ENCODE measurements at places on chromosomes 2 and 18.

DNA sequence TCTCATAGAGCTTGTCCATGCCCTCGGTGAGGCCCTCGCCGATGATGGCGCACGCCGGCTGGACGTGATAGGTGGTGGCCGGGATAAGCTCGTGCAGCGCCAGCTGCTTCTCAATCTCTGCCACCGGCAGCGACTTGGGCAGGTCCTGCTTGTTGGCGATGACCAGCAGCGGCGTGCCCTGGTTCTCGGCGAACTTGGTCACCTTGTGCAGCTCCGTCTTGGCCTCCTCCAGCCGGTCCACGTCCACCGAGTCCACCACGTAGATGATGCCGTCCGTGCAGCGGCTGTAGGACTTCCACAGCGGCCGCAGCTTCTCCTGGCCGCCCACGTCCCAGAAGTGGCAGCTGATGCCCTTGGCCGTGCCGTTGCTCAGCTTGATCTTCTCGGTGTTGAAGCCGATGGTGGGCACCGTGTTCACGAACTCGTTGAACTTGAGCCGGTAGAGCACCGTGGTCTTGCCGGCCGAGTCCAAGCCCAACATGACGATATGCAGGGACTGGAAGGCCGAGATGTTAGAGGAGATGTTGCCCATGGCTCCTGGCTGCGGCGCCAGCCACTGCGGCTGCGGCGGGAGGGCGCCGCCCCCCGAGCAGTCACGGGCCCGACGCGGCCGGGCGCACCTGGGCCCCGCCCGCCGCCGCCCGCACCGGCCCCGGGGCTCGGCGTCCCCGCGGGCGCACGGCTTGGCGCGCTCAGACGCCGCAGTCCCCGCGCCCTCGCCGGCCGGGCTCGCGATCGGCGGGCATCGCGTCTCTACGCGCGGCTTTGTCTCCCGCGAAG lies 636 bp downstream of the ARL4C start:
- DNase-seq, result peak; percentile 62

DNA sequence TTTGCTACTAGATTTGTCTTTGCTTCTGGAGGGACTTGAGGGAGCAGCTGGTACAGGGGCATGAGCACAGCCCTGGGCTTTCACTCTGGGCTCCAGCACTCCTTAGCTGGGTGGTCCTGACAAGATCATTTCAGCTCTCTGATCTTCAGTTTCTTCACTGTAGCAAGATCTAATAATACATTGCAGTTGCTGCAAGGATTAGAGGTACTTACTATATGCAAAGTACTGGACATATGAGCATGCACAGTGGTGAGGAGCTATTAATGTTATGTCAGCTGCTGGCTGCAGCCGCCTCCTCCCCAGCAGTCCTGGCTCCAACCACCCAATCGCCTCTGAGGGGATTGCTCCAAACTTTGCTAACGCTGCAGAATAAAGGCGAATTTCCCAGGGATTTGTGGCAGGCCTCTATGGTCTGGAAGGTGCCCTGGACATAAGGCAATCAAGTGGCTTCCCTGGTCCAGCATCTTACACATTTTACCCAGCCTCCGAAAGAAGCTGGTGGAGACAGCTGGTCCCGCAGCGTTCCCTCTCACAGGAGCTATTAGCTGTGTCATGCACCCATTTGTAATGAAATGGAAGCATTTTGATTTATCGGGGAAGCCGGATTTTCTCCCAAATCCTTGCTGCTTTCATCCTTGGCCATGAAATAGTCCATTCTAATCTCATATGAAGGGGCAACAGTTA lies 96.7 kb downstream of the RHOB start:
- no peak for DNase-seq

DNA sequence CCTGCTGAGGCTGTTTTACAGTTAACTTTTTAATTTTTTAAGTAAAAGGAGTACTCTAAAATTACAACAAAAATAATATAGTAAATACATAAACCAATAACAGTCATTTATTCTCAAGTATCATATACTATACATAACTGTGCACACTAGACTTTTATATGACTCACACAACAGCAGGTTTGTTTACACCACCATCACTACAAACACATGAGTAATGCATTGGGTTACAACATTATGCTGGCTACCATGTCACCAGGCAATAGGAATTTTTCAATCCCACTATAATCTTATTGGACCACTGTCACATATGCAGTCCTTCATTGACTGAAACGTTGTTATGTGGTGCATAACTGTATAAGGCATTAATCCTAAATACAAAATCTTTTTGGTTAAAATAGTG lies 42.5 kb downstream of the RASGRP3 start:
- no peak for DNase-seq

- no peak for DNase-seq
Observed at GRCh38 chr2:76149846-76150245, 439.1 kb upstream of the GCFC2 start.

DNA sequence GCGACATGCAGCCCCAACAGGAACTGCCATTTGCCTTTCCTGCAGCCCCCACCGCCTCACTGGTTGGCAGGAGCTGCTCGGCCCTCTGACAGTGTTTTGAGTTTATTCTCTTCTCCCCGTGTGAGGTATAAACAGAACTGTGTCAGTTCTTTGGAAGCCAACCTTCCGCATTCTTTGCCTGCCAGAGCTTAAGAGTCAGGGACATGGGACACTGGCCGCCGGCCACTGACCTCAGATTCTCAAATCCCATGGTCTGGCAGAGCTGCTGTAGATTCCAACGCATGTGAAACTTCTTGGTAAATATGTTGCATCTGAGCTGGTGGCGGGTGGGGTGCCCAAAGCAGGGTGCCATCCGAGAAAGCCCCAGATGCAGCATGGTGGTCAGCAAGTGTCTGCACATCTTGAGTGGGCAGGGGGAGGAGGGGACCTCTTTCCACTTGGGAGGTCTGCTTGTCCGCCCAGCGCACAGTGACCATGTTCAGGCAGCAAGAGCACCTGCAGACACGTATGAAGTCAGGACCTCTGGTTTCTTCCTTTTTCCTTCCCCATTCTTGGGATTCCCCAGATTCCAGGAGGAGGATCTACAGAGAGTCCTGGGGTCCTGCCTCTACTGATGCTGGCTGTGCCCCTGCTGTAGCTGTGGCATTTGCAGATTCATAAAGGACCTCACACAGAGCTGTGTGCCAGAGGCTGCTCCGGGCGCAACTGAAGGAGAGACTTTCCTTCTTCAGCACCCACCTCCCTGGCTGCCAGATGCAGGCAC lies 23.8 kb downstream of the ASB18 start:
- DNase-seq, result no peak

DNA sequence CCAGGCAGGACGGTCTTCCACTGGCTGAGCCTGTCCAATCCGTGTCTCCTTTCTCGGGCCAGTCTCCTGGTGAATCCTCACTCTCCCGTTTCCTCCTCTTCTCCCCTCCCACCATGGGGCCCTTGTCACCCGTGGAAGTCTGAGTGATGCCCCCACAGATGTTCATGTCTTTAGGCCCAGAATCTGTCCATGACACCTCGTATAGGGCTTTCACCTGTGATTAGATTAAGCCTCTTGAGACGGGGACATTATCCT lies 193.5 kb downstream of the ZFP36L2 start:
- no peak for DNase-seq

- DNase-seq, result no peak
Observed at GRCh38 chr2:95314964-95315611, 17.9 kb downstream of the KCNIP3 start.

- DNase-seq, result no peak
Observed at GRCh38 chr2:43937269-43937820, 58.4 kb downstream of the LRPPRC start.

- DNase-seq, result no peak
Observed at GRCh38 chr2:240790370-240791220, 29.4 kb downstream of the KIF1A start.

- no peak for DNase-seq
Observed at GRCh38 chr2:232980683-232981082, 32.4 kb downstream of the NGEF start.

- DNase-seq, result no peak
Observed at GRCh38 chr2:237159006-237159911, 73.6 kb downstream of the COPS8 start.

GRCh38 chr18:49843778-49844625 lies 30.7 kb upstream of the ACAA2 start:
- no peak for DNase-seq

DNA sequence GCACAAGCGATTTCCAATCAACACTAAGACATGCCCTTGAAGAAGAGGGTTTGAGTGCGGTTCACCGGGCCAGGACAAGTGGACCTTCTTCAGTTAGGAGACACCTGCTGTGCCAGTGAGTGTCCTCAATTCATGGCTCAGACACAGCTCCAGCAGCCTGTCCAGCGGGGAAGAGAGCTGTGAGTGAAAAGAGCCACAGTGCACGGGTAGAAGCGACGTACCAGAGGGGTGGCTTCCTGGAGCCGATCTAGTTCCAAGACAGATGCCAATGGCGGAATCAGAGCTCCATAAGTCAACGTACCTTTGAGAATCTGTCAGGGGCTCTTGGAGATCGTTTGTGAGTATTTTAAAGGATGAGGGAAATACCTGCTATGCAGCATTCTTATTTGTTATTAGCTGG lies 119.9 kb upstream of the SALL3 start:
- DNase-seq, result no peak

DNA sequence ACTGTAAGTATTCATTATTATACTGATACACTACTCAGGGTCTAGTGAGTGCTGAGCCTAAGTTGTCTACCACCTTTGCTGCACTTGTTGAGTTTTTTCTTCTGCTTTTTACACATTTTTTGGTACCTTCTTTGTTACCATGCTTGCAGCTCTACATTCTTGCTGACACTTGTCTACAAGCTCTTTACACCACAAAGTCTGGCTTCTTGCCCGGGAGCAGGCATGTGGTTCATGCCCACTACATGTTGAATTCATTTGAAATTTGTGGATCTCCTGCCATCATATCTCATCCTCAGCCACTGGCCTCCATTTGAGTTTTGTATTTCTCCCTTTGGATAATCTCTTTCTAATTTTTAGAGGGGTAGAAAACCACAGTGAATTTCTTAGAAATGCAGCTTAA lies 29.9 kb downstream of the IL18R1 start:
- no peak for DNase-seq

GRCh38 chr2:176100547-176101140 lies 1.0 kb downstream of the HOXD12 start:
- DNase-seq, result no peak
